Putamen (tissue), 1 donor: ENCODE measurements at places on chromosomes 16 and 17.
A peak's percentile ranks its signal among the peaks of the same experiment; 100 is the strongest.

- DNase-seq: peak; percentile 18
Observed at GRCh38 chr17:46770818-46771560, 47.5 kb downstream of the WNT3 start.

- DNase-seq: no peak
Observed at GRCh38 chr17:721540-721937, 6.9 kb upstream of the VPS53 start.

DNA sequence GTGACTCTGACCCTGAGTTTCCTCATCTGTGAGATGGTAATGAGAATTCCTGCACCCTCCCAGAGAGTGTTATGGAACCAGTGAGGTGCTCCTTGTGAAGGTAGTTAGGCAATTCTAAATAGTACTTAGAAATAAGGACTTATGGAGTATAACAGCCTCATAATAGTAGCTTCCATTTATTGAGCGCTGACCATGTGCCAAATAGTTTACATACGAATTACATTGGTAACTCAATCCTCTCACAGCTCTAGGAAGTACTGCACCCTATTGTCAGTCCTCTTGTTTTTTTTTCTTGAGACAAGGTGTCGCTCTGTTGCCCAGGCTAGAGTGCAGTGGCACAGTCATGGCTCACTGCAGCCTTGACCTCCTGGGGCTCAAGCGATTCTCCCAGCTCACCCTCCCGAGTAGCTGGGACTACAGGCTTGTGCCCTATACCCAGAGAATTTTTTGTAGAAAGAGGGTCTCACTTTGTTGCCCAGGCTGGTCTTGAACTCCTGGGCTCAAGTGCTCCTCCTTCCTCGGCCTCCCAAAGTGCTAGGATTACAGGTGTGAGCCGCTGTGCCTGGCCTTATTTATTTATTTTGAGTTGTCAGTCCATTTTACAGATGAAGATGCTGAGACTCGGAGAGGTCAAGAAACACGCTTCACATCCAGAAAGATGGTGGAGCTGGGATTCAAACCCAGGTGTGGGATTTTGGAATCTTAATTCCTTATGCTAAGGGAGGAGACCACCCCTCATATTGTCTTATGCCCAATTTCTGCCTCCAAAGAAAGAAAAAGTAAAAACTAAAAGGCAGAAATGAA is 2.9 kb downstream of the TNS4 start:
- DNase-seq: no peak

DNA sequence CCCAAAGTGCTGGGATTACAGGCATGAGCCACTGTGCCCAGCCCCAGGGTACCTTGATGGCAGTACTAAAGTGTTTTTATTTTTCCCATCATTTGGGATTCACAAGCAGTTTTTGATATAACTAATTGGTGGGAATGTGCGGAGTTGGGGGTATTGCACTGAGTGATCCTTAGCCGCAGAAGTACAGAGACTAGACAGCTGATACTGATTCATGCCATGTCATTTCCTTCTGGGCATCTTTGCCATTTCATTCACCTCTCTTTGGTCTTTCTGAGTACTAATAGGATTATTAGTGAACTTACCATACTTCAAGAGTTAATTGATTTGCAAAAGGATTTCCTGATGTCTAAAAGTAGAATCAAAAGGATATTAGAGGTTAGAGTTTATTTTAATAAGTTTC is 9.7 kb downstream of the NMT1 start:
- DNase-seq: no peak

DNA sequence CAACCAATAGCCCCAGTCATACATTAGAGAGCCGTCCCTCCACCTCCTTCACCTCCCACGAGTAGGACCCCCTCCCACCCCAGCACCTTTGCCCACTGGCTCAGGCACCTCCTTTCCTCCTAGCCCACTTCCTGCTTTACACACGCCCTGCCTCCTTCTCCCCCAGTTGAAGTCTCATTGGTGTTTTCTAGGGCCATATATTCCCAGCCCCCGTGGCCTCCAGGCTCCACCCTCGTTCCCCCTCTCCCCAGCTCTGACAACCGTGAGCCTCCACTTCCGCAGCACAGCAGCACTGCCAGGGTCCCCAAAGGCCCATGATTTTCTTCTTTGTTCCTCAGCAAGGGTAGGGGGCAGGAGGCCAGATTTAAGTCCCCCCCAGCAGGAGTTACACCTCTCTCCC is 340.3 kb upstream of the TNRC6C start:
- no peak for DNase-seq

- DNase-seq: no peak
Observed at GRCh38 chr16:83392743-83393142, 415.0 kb upstream of the HSBP1 start.

DNA sequence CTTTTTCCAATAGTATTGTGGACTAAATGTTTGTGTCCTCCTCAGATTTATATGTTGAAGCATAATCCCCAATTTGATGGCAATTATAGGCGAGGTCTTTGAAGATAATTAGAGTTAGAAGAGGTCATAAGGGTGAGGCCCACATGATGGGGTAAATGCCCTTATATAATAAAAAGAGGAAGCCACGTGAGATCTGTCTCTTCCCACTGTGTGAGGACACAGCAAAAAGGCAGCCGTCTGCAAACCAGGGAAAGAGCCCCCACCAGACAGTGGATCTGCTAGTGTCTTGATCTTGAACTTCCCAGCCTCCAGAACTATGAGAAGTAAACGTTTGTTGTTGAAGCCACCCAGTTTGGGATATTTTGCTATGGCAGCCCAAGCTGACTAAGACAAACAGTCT is 76.0 kb downstream of the LYRM1 start:
- DNase-seq: no peak

DNA sequence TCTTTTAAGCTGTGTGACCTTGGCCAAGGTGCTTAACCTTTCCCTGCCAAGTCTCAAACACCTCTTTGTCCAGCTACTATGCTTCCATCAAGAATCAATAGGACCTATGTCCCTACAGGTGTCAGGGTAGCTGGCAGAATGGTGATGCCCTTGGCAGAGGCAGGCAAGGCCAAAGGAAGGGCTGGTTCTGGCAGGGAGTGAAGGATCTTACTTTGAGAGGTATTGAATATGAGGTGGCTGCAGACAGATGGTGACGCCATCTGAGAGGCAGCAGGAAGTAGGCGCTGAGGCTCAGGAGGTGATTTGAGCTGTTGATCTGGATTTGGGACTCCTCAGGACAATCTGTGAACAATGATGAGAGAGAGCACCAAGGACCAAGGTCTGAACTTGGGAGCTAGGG is 12.5 kb downstream of the ABCC3 start:
- DNase-seq: no peak

GRCh38 chr17:71142333-71142732 is 973.0 kb downstream of the KCNJ2 start:
- no peak for DNase-seq

DNA sequence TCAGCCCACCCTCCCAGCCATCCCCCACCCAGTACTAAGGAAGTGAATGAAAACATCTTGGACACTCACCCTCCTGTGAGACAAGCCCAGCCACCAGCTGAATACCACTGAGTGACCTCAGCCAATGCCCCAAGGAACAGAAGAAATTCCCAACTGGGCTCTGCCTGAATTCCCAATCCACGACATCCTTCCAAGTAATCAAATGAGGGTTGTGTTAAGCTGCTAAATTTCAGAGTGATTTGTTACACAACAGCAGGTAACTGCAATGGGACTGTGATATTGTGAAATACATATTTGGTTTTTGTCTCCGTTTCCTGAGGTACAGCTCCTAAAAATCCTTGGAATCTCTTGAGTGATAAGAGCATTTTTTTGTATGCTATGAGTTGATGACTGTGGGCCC is 578.7 kb upstream of the CDH11 start:
- no peak for DNase-seq

- peak; percentile 55 for DNase-seq
Observed at GRCh38 chr17:67218385-67218950, 26.5 kb downstream of the HELZ start.

DNA sequence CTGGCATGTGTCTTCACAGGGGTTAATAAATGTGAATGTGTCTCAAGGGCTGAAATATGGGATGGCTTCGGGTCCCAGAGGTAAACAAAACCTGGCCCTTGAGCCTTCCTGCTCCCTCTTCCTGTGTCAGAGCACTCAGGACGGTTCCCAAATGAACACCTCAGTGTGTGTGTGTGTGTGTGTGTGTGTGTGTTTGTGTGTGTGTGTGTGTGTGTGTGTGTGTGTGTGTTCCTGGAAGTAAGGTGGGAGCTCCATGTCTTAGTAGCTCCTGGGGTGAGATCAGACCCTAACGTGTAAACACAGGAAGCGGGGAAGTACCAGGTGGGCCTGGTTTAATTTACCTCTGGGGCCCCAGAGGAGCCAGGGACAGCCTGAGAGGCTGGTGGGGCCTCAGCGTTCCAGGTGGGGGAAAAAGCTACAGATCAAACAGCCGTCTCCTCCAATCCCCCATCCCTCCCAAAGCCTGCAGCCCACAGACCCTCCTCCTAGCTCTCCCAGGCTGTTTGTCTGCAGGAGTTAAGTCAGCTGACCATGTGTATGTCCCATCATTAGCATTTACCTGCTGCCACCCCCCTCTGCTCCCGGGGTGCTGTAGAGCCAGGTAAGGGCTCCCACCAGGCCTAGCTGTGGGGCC is 6.1 kb downstream of the KIF19 start:
- no peak for DNase-seq

DNA sequence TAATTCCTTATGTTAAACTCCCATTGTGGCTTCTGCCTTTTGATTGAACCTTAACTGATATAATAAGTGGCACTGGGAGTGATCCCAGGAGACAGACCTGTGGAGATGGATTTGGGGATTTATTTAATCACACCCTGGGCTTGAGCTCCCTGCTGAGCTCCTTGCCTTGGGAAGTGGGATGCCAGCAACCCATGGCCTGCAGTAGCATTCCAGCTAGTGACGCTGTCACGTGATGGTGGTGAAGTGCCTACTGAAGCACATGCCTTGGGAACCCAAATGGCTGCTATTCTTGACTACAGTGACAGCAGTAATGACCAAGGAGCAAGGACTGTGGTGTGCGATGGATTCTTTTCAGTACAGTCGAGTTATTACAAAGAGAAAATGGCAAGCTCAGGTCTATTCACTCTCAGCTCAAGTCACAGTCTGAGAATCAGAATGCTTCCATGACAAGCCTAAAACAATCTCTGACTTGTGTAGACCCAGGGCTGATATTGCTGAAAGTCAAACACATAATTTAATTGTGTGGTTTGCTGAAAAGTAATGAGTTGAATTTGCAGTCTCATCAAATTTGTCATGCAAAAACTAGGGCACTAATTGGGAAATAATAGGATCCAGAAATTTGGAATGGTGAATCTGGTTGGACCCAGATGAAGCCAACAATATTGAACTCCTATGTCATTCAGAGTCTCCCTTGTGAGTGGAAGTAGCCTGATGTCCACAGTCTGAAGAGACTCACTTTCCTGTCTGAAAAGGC is 47.1 kb downstream of the BCL7C start:
- no peak for DNase-seq

DNA sequence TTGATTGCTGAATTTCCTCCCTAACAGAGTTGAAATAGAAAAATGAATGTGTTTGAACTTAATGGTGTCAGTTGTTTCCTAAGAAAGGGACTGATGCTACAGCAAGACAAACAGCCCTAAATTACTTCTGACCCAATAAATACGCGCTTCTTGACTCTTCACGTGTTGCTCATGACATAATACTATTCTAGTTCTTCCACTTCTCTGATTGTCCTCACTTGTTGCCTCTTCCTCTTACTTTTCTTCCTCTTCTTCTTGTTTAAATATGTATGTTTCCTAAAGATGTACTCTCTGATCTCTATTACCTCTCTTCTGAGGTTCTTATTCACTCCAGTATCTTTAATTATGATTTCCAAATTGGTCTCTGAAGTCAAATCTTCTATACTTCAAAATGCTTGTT is 32.4 kb downstream of the RNF43 start:
- no peak for DNase-seq

- DNase-seq: no peak
Observed at GRCh38 chr17:71176928-71177443, 943.8 kb upstream of the SOX9 start.

- no peak for DNase-seq
Observed at GRCh38 chr16:86568677-86569623, 2.3 kb downstream of the FOXC2 start.

- DNase-seq: peak; percentile 35
Observed at GRCh38 chr17:2083613-2084035, 28.7 kb downstream of the HIC1 start.

DNA sequence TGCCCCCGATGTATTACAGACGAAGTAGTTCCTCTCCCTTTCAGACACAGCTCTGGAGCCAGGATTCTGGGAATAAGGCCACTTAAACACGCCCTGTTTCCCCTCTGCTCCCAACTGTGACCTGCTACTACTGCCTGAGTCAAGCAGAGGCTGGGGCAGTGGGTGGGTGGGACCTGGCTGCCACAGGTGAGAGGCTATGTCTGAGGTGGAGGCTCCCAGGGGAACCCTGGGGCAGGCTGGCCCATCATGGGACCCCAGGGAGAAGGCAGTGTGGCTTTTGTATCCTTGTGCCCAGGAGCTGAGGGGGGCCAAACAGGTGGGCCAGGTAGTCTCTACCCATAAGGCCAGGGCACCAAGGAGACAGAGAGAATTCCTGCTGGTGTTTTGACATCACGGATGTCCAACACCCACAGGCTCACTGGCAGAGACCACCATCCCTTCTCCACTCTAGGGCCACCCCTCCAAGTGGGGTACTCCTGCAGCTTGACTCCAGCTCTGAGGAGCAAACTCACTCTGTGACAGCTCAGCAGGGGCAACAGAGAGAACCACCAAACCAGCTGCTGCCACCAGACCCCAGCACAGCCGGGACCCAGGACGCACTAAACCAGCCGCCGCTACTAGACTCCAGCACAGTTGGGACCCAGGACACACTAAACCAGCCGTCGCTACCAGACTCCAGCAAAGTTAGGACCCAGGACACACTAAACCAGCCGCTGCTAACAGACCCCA is 105.3 kb upstream of the SMURF2 start:
- no peak for DNase-seq

DNA sequence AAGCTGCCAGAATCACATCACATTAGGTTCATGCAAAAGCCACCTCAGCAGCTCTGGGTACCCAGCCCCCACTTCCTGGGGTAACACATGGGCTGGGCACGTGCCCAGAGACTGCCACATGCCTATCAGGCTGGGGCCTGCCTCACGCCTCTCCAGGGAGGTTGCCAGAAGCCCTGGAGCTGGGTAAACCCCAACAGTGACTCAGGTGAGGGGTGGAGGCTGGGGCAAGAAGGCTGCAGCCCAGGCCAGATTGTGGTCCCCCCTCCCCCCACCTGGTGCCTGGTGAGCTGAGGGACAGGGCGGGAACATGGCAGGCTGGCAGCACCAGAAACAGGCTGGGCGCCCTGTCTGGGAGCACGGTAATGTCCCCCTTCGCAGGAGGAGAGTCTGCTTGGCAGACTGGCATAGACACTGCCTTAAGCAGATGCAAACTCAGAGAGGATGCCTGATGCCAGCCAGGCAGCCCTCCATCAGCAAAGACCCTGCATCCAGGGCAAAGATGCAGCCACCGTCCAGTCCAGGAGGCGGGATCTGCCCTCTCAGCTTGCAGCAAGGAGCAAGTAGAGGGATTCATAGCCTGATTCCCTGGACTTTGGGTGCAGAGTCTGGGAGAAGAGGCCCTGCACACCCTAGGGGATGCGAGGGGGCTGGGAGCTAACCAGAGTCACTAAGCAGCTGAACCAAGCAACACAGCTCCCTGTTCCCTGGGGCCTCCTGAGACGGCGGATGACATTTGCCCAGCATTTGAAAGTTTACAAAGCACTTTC is 28.8 kb downstream of the NGFR start:
- no peak for DNase-seq

- DNase-seq: no peak
Observed at GRCh38 chr16:29784901-29785500, 5.5 kb upstream of the KIF22 start.
